Anterior cingulate cortex (tissue), 58 donors: ENCODE measurements at places on chromosomes 1 and 21.

DNA sequence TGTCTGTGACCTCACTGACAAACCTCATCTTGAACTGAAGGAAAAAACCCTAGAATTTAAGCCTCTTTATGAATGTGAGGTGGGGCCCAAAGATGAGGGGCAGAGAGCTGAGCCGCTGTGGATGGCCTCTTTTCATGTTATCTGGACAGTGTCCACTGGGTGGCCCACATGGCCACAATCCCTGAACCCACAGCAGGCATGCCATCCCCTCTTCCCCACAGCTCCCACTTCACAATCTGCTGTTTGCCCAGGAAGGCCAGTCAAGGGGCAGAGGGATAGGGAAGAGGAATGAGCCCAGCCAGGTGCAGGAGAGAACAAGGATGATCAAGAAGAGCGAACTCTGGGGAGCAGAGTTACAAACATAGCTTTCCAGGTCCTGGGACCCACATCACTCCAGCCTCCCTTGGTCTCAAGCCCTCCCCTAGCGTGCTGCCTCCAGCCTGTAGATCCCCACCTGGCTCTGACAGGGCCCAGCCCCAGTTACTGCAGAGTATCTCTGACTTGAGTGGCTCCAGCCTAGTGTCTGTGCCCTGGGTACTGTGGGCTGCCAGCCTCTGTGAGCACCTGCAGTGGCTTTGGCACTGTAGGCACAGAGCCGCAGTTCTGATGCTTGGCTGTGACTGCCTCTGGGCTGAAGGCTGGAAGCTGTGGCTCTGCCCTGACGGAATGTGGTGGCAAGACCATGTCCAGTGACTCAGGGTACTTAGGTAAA is 1.9 kb upstream of the SLFNL1 start:
- no peak for DNase-seq

DNA sequence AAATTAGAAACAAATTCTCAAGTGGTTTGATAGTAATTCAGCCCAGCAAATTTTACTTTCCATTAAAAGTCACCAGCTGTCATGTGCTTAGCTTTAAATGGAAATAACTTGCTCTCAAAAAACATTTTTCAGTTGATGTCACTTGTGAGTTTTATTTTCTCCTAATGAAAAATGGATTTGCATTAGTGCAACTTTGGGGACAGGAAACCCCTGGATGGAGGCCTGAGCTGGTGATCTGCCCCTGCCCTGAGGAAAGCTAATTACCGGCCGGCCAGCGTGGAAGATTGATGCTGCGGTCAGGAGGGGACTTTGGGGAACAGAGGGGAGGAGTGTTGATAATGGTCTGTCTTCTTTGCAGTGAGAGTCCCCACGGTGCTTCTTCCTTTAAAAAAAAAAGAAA is 66.8 kb upstream of the ANGPTL1 start:
- DNase-seq: no peak

GRCh38 chr1:168091063-168091462 is 45.7 kb downstream of the GPR161 start:
- no peak for DNase-seq

- no peak for DNase-seq
Measured at GRCh38 chr1:212692774-212693644, 6.6 kb downstream of the BATF3 start.

- no peak for DNase-seq
Measured at GRCh38 chr1:8764293-8764937, 53.0 kb downstream of the RERE start.

- DNase-seq: no peak
Measured at GRCh38 chr1:40153073-40153770, 8.0 kb upstream of the RLF start.
